ENCODE measurements at places on chromosomes 4 and X.
A peak's percentile ranks its signal among the peaks of the same experiment; 100 is the strongest.

DNA sequence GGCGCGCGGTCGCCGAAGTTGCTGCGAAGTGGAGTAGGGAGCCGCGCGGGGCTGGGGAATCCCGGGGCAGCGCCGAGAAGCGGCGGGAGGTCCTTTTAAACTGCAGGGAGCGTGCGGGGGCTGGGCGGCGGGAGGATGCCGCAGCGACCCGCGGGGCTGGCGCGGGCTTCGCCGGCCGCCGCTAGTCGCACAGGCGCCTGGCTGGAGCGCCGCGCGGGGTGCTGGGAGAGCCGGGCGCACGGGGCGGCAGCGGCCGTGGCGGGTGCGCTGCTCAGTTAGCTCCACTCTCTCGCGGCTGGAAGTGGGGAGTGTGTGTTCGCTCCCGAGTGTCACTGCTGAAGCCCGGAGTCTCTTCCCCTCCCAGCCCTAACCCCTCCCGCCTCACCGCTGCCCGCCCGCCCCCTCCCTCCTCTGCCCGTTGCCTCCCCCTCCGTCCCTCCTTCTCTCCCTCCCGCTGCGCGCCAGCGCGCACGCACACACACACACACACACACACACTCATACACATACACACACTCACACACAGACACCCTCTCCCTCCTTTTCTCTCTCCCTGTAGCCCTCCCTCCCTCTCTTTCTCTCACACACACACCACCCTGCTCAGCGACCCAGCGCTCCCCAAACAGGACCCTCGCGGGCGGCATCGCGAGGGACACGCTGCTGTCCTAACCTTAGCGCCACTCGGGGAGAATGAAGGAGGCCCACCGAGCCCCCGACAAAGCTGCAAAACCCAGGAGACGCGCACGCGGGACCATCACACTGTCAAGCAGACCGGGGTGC, at the start of gene NDNF:
Gene NDNF, minus strand, starts transcription at position 312 of the 780 bp plus-strand sequence. CDS start 26,698 bp downstream, outside the sequence.
- peak; percentile 67 for DNase-seq

DNA sequence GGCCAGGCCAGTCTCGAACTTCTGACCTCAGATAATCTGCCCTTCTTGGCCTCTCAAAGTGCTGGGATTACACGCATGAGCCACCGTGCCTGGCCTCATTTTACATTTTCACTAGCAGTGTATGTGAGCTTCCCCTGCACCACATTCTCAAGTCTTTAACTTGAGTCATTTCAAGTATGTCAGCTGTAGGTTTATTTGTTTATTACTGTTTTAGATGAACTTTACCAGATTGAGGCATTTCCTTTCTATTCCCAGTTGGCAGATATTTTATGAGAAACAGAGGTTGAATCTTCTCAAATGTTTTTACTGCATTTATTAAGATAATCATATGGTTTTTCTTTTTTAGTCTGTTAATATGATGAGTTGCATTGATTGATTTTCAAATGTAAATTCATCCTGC, 114.6 kb upstream of the SH3RF1 start:
- no peak for DNase-seq

DNA sequence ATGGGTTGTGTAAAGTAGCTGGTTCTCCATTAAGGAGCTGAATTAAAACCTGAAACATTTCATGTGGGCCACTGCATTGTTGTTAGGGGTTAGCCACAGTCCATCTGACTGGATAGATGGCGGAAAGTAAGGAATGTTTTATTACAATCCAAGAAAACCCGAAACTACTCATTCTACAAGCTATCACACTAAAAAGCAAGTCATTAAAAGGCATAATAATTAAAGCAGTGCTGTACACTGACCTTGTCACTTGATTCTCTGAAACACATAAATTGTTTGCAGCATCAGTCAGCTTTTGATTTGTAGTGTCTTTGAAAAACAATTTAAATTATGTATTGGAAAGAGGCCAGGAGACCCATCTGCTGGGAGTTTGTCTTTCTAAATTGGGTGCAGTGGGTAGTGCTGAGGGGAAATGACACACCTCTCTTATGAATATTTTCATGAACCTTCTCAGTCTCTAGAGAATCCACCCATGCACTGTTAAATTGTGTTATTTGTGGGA, 75.7 kb upstream of the ANK2 start:
- DNase-seq: no peak

- DNase-seq: no peak
Observed at GRCh38 chrX:24248042-24248441, 65.8 kb downstream of the SUPT20HL2 start.

DNA sequence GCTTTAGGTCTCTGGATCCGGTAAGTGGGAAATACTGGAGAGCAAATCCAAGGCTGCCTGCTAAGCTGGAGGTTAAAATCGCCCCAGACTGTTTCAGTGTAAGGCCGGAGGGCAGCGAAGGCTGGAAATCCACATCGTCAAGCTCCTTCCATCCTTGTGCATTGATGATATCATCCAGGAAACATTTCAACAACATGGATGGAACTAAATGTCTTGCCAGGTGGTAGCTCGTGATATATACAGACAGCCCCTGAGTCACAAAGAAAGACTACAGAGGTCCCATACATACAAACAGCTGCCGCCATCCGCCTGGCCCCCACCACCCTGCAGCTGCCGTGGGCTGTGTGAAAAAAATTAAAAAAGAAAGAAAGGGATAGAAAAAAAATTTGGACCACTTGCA, 148.9 kb upstream of the RBPJ start:
- peak; percentile 63 for DNase-seq

- peak; percentile 93 for DNase-seq
Observed at GRCh38 chrX:45824471-45824870, 623.8 kb upstream of the DIPK2B start.

- peak; percentile 16 for DNase-seq
Observed at GRCh38 chr4:103204111-103204510, 6.0 kb upstream of the CENPE start.

DNA sequence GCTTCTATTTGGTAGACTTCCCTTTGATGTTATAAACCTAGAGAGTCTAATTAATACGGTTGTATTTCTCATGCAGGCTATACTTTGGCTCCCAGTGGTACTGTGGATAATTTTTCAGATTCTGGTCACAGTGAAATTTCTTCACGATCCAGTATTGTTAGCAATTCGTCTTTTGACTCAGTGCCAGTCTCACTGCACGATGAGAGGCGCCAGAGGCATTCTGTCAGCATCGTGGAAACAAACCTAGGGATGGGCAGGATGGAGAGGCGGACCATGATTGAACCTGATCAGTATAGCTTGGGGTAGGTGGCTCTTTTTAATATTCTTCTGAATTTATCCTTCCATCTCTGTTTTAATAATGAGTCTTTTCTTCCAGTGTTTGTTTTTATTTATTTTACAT, 249.7 kb downstream of the RAPGEF2 start:
- DNase-seq: no peak

DNA sequence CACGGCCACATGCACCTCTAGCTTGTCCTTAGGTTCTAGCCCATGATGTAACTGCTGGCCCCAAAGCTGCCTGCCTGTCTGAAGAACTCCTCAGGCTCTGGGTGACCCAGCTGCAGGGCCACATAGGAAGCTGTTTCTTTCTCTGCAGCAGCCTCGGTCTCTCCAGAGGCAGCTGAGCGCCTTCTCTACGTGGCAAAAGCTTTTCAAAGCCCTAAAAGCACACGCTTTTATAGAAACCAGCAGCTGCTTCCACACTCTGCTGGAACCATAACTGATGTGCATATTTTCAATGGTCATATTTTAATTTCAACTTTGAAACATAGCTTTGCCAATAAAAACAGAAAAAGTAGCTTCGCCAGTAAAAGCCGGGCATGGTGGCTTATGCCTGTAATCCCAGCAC, 37.4 kb downstream of the FAM53A start:
- DNase-seq: no peak

- DNase-seq: peak; percentile 46
Observed at GRCh38 chr4:165096776-165097175, 15.9 kb downstream of the TMEM192 start.

- no peak for DNase-seq
Observed at GRCh38 chrX:131910586-131910985, 112.5 kb upstream of the STK26 start.

DNA sequence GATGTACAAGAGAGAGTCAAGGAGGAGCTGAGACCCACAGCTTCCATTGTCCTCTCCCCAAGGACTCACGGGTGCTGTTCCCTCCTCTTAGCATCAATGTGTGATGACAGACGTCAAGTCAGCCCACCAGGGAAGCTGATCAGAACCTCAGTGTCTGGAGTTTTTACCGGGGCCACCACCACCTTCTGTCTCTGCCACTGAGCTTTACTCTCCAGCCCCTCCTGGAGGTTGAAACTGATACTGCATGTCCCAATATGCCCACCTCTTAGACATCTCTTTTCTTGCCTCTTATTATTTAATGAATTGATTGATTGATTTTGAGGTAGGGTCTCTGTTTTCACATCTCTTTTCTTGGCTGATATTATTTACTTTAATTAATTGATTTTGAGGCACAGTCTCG, 10.3 kb upstream of the AKAP17A start:
- DNase-seq: peak; percentile 26

GRCh38 chr4:104815665-104816064, 321.0 kb upstream of the CXXC4 start:
- DNase-seq: peak; percentile 37

DNA sequence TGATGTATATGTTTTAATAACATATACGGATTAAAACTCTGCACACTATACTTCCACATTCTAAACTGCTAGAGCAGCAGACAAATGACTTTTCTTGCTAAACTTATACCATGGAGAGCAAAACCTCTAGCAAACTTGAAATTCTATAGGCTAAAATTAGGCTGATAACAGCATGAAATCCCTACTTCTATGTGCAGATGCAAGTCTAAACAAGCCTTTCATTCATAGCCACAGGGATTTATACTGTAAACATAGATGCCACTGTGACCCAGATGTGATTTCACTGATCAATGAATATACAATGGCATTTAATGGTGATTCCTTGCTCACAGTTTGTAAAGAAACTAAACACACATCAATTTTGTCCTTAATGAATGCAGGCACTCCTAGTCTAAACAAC, 151.0 kb downstream of the ANTXR2 start:
- no peak for DNase-seq

GRCh38 chrX:23811108-23811651, 28.2 kb downstream of the SAT1 start:
- no peak for DNase-seq

DNA sequence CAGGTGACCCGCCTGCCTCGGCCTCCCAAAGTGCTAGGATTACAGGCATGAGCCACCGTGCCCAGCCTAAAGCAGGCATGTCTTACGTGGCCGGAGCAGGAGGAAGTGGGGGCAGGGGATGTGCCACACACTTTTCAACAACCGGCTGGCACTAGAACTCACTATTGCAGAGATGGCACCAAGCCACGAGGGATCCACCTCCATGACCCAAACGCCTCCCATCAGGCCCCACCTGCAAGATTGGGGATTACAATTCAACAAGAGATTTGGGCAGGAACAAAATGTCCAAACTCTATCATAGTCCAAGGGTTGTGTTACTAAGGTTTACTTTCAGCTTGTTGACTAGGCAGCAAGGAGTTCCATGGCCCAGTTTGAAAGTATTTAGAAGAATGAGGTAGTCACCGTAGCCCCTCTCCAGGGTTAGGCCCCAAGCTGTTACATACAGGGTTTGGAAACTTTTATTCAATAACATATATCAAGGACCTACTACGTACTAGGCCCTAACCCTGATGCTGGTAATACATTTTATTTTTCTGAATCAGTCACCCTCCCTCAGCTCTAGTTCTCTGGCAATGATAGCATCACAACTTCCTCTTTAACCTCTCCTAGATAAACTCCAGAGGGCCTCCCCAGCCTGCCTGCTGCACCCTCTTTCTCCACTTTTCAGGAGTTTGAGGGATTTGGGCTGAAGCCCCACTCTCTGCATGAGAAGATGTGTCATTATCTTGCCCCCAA, 18.0 kb upstream of the TBC1D14 start:
- no peak for DNase-seq

- DNase-seq: no peak
Observed at GRCh38 chr4:121277194-121278105, 103.4 kb downstream of the QRFPR start.

Measured in astrocyte of the hippocampus (primary cell).